ENCODE measurements at places on chromosomes 2 and 18. TPM values are rescaled to one million over a fixed set of nuclear protein-coding genes. Genes with fewer than 3 reads are reported as not detected.
A peak's percentile ranks its signal among the peaks of the same experiment; 100 is the strongest.

Gene ANKRD30B
- not detected for total RNA-seq

Gene ZNF396
- 3.2 TPM for total RNA-seq

Gene THADA
- total RNA-seq = 32.9 TPM

Gene PROM2
- 16.4 TPM for total RNA-seq

Gene KCNIP3
- total RNA-seq = 4.5 TPM

Gene UGT1A10
- total RNA-seq = not detected

Gene MARCHF4
- total RNA-seq = 0.15 TPM

Gene TUBB8B
- not detected for total RNA-seq

Gene MYO3B
- total RNA-seq = not detected

DNA sequence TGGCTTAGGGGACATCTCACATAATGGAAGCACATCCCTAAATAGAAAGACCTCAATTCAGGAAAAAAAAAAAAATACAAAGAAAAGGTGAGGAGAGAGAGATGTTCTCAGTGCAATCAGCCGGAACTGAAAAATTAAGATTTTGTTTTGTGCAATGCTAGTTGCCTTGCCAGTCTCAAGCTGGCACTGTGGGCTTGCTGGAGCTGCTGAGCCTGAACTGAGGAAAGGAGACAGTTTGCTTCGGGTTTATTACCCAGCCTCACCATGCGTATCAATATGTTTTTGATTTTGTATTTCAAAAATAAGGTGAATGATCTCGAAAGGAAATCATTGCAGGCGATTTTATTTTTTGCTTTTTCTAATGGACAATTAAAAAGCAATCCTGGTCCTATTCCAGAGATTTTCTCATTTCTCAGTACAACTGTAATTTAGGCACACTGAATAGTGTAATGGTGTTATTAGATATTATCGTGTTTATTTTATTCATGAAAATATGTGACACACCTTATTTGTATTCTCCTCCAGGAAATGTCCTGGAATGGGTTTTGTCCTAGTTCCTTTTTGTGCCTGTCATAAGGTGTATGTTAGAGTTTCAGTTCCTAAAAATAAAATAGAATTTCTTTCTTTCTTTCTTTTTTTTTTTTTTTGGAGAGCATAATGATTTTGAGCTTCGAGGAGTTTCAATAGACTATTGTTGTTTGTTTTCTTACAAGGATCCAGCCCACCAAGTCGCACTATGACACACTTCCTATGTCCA is 72.8 kb upstream of the ZEB2 start:
- no peak for DNase-seq

DNA sequence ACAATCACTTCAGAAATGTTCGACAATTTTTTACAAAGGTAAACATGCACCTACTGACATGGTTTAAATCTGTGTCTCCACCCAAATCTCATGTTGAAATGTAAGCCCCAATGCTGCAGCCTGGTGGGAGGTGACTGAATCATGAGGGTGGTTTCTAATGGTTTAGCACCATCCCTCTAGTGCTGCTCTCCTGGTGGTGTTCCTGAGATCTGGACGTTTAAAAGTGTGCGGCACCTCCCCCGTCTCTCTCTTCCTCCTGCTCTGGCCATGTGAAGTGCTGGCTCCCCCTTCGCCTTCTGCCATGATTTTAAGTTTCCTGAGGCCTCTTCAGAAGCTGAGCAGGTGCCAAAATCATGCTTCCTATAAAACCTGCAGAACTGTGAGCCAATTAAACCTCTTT is 28.3 kb downstream of the MAP3K2 start:
- no peak for DNase-seq

DNA sequence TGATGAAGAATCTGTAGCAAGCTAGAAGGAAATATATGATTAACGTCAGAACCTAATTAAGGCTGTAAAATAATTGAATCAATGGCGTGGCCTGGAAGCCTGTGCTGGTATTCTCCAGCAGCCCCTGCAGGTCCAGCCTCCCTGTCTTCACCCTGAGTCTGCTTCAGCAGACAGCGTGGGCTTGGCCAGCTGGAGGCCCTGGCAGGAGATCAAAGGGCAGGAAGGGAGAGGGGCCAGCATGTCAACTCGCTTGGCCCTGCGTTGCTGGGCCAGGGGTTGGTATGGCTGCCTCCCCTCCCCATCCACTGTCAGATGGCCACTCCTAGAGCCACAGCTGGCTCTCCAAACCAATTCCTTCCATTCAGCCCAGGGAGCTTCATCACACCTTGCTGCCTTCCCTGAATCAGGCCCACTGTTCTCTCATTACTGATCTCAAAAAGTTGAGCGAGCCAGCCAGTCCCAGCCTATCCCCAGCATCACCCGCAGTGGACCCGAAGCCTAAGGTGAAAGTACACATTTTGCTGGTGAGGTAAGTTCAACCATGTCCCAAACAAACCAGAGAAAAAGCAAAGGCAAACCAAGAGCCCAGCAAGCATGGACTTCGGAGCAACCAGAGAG is 228.4 kb upstream of the AGAP1 start:
- DNase-seq = no peak

DNA sequence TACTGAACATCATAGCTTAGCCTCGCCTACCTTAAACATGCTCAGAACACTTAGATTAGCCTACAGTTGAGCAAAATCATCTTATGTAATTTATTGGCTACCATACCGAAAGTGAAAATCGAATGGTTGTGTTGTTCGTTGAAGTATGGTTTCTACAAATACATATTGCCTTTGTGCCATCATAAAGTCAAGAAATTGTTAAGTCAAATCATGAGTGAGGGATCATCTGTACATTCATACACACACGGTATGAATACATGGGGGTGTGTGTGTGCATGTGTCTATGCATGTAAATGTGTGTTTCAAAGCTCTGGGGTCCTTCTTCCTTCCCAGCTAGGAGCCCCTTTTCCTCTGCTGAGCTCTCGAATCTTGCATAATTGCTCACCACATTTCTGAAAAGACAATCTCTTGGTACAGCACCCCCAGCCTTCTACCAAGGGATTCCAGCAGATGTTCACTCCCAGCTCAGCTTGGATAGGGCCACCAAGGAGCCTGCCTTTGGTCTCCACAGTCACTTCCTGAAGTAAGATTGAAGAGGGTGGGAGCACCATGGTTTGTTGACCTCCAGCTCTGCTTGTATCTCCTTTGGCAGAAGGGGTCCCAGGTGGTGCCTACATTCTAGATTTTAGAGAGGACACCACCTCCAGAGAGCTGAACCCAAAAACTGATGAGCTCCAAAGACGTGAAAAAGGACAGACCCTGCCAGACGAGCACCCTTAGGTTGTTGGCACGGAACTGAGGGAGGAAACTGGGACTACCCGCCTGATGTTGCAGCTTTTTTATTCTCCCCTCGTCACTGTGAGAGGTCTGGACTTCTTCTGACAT is 33.2 kb upstream of the CYP1B1 start:
- DNase-seq = no peak

DNA sequence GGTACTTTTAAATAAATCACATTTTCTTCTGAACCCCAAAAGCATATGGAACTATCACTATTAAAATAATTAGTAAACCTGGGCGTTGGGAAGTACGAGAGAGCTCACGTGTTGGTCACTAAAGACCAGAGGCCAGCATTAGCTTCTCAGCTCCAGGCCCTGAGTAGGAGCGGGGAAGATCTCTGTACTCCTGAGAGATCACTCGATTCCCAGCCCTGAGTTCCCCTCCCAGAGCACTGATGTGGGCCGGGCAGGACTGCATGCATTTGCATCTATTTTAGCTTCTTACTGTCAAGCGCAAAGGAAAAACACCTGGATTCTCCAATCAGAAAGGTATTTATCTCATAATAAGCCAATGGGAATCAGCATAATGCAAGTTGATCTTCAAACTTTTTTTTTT is 6.2 kb downstream of the PXDN start:
- DNase-seq = no peak

DNA sequence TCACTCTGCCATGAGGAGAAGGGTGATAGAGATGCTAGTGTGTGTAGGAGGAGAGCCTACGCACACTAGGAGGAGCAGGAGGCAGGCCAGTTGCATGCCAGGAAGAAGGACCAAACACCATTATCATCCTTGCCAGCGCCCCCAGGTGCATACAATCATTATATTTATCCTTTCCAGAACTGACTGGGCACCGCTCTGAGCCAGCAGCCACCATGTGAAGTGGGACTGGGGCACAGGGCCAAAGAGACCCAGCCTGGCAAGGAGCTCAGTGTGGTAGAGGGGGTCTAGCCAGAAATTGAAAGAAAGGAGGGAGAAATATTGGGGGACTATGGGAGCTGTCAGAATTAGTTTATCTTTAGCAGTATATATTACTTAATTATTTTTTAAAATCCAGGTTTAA is 8.3 kb upstream of the GPR148 start:
- no peak for DNase-seq

GRCh38 chr2:197088694-197089093 is 162.2 kb upstream of the PGAP1 start:
- DNase-seq = no peak

DNA sequence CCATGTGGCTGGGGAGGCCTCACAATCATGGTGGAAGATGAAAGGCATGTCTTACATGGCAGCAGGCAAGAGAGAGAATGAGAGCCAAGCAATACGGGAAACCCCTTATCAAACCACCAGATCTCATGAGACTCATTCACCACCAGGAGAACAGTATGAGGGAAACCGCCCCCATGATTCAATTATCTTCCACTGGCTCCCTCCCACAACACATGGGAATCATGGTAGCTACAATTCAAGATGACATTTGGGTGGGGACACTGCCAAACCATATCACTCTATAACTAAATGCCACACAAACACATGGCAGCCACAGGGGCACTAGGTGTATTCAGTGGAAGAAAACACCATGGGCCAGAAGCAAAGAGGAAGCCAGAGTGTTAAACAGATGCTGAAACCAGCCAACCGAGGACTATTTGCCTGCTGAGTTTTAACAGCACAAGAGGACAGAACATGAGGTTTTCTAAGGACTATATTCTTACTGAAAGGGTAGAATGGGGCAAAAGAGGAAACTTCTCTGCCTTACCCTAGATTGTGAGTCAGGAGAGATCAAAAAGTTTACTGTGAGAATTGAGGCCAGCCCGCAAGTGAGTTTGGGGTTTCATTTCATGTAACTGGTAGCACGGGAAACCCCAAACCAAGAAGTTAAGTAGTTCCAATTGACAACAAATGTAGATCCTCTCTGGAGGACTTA is 49.2 kb downstream of the SIGLEC15 start:
- DNase-seq = no peak

GRCh38 chr18:74597662-74598349 is at the start of gene ZNF407:
TSS of gene ZNF407 (plus strand) at chr18:74597870. CDS start at chr18:74631020, 33,150 bp downstream.
- DNase-seq = peak; percentile 94

GRCh38 chr2:170514140-170514539 is 201.0 kb upstream of the SP5 start:
- no peak for DNase-seq

GRCh38 chr2:9968553-9969497 is 17.3 kb downstream of the GRHL1 start:
- peak; percentile 42 for DNase-seq

GRCh38 chr2:174328961-174329715 is 5.6 kb upstream of the SP9 start:
- no peak for DNase-seq

GRCh38 chr2:224657349-224657748 is 58.8 kb downstream of the CCDC195 start:
- no peak for DNase-seq

GRCh38 chr2:201260302-201260800 is at the start of gene CASP8:
TSS of gene CASP8 (plus strand) at chr2:201260536. CDS start at chr2:201266487, 5,951 bp downstream.
- no peak for DNase-seq

GRCh38 chr2:226080334-226080733 is 680.8 kb downstream of the NYAP2 start:
- no peak for DNase-seq
